Kidney (tissue), 22 donors: ENCODE measurements at places on chromosomes 4 and X. TPM values are rescaled to one million over a fixed set of nuclear protein-coding genes. Genes with fewer than 3 reads are reported as not detected.

The NCAPG gene
- 0.91 TPM for total RNA-seq

The TCP11X2 gene
- not detected for total RNA-seq

The FMR1NB gene
- not detected for total RNA-seq

The SRPX gene
- total RNA-seq, result 39.2 TPM

The MAGEA4 gene
- total RNA-seq, result not detected

GRCh38 chr4:75736862-75737261 lies 12.5 kb downstream of the USO1 start:
- no peak for DNase-seq

DNA sequence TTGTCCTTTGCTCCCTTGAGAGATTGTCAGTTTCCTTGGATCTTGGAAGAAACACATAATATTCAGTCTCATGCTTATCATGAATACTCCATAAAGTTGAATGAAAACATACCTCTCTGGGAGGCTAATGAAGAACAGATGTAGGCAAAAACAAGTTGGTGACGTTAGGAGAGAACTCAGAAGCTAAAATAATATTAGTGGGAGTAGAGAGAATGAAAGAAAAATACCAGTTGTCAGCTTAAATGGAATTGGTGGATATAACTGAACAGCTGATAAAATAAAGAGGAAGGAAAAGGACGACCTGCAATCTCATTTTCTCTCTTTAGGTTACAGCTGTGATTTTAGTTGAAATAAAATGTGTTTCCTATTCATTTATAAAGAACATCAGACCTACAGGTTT lies 124.8 kb downstream of the SNCA start:
- DNase-seq, result no peak

DNA sequence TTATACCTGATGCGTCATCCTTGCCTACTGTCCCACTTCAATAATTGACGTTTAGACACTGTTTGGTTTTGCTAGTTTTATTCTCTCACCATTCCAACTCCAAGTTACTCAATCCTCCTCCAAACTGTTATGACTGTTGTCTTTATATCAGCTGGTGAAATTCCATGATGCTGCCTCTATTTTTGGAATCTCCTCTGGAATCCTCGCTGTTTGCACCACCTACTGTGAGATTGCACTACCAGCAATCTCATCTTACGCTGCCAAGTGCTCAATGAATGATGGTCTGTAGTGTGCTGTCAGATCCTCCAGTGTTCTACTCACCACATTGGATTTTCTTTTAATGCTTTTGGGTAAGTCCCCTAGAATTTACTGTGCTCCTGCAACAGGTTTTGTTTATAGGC lies 13.2 kb upstream of the PCDH18 start:
- no peak for DNase-seq

DNA sequence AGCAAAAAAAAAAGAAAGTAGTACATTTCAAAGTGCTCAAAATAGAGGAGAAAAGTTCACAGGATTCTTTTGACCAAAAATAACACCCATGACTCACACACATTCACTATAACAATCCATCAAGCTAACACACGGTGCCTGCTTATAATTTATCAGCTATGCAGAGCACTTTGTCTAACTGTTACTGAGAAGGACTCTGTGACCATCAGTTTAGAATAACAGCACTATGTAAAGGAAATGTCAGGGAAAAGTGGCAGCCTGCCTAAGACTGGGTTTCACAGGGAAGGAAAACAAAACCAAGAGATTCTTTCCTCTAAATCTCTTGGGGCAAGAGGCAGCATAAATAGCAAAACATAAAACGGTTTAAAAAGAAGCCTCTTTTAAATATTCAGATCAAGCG lies 54.8 kb downstream of the CCDC149 start:
- peak; percentile 75 for DNase-seq

DNA sequence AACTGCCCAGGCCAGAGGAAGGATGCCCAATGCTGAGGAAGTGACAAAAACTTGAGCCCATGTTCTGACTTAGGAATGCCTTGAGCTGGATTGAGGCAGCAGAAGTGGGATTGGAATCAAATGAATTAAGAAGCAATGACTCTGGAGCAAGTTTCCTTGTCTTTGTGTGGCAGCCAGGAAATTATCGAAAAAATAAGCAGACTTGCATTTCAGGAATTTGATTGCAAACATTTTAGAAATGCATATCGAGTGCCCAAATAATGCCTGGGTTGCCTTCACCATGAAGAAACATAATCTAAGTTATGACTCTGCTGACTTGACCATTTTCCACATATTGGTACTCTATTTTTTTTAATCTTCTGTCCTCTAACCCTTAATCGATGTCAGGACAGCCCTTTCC lies 9.5 kb downstream of the CYTL1 start:
- DNase-seq, result no peak

- DNase-seq, result no peak
Observed at GRCh38 chrX:41265615-41266014, 68.3 kb upstream of the DDX3X start.

DNA sequence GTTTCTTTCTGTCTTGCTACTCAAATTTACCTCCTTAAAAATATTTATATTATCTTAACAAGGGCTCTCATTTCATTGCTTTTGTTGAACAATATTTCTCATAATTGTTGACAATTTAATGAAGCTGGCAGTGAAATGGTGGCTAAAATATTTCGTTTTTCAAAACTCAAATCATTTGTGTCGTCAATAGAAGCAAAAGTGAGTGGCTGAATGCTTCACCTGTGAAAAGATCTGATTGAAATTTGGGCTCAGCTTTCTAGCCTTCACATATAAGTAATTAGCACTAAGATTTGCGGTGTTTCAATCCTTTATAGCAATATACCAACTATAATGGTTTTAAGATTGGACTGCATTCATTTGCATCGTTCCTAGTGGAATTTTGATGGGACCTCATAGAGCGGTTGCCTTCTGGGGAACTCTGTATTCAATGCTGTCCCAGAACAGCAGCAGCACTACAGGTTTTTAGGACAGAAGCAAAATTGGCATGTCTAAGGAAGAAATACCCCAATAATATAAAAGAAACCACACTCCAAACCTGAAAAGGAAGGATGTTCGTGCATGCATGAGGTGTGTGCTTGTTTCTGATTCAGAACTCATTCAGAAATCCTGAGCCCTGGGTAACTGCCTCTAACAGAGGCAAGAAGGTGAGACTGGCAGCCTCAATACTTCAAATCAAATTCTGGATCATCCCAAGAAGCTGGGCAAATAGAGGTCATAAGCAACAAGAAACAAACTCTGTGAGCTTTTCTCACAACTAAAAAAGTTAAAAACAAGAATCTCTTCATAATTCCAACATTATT lies 2.5 kb downstream of the CXCL1 start:
- no peak for DNase-seq

DNA sequence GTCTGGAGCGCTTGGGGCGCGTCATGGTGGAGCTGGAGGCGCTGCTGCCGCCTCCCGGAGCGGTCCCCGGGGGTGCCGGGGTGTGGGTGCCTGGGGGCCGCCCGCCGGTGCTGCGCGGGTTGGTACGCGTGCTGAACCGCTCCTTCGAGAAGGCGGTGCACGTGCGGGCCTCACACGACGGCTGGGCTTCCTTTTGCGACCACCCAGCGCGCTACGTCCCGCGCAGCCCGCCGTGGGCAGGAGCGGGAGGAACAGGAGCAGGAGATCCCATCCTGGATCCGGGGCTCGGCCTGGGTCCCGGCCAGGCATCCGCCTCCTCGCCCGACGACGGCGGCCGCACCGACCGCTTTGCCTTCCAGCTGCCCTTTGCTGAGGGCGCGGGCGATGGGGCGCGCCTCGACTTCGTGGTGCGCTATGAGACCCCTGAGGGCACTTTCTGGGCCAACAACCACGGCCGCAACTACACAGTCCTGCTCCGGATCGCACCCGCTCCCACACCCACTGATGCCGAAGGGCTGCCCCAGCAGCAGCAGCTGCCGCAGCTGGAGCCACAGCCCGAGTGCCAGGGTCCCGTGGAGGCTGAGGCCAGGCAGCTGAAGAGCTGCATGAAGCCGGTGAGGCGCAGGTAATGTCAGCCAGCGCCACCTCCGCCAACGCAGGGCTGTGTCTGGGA lies 792 bp downstream of the PPP1R3F start:
- no peak for DNase-seq

DNA sequence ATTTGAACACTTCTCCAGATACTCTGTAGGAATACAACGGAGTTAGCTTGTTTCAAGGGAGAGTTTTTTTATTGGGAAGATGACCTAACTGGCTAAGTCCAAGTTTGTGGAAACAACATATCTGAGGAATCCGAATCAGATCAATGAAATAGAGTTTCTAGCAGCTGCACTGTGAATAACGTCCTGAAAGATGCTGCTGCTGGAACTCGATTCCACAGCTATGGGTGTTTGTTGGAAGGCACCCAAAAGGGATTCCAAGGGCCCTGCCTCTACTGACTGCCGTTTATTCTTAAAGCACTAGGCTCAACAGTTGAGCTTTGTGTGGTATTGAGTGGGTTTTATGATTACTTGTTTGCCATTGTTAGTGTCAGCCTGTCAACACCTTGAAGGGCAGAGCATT lies 6.6 kb upstream of the GBA3 start:
- DNase-seq, result no peak

DNA sequence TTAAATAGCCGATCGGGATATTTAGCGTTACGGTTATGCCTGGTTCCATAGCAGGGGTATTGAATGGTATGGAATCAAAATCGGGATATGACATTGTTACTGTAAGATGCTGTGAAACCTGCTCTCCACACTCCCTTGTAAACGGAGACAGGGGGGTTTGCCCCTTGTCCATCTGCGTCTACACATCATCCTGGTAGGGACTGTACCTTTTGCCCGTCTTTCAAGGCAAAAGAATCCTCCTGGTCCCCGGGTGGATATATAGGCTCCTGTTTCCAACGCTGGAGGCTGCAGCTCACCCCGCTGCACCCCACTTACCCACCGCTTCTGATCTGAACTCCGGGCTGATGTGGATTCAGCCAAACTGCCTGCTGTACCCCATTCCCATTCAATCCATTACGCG lies 189.1 kb downstream of the SHOX start:
- DNase-seq, result no peak

GRCh38 chr4:791898-792625 lies 33.9 kb downstream of the CPLX1 start:
- peak; percentile 59 for DNase-seq

GRCh38 chrX:108186811-108187210 lies 95.2 kb downstream of the ATG4A start:
- no peak for DNase-seq

GRCh38 chr4:61049018-61049417 lies 151.1 kb upstream of the ADGRL3 start:
- DNase-seq, result no peak

DNA sequence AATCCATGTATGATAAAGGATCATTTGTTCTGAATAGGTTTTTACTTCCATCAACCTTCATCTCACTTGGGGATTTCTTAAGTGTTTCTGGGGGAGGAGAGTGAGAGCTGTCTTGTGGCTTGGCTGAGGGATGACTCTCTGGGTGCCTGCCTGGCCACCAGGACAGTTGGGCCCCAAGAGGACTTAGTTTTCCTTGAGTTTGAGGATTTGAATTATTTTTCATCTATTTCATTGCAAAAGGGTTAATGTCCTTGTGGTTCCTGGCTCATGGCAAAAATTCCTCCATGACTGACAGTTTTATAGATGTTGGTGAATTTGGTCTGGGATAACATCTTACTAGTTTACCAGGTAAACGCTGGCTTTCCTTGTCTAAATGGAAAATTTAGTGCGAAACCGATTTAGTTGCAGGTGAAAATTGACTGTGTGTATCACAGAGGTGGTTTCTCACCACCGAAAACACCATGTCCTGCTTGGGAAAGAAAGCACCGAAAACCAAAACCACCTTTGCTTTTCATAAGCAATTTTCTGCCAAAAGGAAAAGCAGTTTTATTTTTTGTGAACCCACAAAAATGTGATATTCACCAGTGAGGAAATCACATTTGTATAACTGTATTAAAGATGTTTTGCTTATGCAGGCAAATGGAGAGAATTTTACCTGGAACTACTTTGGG lies 331.3 kb upstream of the SFRP2 start:
- DNase-seq, result no peak

- no peak for DNase-seq
Observed at GRCh38 chr4:32884198-32884597, 2164.0 kb downstream of the PCDH7 start.

DNA sequence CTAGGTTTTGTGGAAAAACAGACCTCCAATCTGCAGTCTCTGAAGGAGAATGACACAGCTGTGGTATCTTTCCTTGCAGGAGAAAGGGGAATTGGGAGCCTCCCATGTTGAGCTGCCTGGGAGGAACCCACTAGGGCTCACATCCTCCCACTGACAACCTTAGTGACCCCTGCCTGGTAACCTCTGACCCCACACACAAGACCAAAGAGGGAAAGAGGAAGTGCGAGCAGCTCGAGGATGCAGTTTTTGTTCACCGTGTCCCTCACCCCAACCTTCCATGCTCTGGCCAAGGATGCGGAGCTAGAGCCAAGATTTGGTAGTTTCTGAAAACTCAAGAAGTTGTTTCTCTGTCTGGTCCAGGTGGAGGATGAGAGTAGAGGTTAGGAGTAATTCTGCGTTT lies 5.4 kb upstream of the ZXDA start:
- no peak for DNase-seq

- DNase-seq, result no peak
Observed at GRCh38 chr4:46894826-46895225, 14.2 kb downstream of the COX7B2 start.

DNA sequence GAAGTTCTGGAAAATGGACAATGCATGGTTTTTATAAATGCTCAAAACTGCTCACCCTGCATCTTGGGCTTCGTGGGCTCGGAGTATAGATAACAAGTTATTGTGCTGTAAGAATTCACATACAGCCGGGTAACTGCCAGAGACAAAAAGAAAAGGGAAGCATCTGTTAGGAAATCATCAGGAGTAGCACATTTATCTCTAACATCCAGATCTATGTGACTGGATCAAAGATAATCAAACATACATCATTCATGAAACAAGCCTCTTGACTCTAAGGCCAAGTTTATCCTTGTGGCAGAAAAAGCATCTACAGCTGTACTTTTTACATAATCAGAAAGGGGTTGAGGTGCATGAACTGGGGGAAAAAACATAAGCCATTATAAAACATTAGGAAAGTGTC lies 264.2 kb downstream of the PPP3CA start:
- no peak for DNase-seq

DNA sequence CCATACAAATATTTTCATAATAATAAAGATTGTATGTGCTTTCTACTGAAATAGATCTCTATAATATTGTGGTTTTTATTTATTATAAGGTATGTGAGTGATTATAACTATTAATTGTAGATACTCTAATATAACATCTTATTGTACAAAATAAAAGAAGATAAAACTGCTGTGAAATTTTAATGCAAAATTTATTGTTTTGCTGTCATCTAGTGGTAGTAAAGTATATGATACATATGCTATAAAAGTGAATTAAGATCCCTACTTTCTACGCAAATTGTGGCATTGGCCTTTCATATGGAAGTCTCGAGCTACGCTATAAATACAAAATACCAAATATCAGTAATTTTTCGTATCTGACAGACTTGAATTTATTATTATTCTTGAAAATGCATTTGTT lies 19.3 kb downstream of the YIPF7 start:
- no peak for DNase-seq

- peak; percentile 49 for DNase-seq
Observed at GRCh38 chr4:129167640-129168260, 71.8 kb downstream of the C4orf33 start.
